Gastroesophageal sphincter (tissue), 4 donors: ENCODE measurements at places on chromosomes 7 and 10.
A peak's percentile ranks its signal among the peaks of the same experiment; 100 is the strongest.

DNA sequence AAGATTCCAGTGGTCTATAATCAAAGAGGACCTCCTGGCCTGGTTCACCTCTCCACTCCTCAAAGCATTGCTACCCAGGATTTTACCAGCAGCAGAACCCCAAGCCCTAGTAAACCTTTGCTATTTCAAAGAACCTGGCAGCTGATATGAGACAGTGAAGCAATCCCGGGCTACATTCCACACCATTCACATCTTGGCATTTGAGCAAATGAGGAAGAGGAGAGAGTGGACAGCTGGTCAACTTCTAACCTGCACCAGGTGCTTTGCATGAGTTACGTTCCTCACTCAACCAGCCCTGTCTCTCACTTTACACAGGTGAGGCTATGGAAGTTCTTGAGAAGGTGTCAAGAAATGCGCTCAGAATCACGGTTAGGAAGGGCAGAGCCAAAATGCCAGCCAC, 1.1 kb downstream of the CCDC3 start:
- ATAC-seq = no peak

- ATAC-seq = no peak
Measured at GRCh38 chr10:62268027-62268398, 631 bp downstream of the RTKN2 start.

DNA sequence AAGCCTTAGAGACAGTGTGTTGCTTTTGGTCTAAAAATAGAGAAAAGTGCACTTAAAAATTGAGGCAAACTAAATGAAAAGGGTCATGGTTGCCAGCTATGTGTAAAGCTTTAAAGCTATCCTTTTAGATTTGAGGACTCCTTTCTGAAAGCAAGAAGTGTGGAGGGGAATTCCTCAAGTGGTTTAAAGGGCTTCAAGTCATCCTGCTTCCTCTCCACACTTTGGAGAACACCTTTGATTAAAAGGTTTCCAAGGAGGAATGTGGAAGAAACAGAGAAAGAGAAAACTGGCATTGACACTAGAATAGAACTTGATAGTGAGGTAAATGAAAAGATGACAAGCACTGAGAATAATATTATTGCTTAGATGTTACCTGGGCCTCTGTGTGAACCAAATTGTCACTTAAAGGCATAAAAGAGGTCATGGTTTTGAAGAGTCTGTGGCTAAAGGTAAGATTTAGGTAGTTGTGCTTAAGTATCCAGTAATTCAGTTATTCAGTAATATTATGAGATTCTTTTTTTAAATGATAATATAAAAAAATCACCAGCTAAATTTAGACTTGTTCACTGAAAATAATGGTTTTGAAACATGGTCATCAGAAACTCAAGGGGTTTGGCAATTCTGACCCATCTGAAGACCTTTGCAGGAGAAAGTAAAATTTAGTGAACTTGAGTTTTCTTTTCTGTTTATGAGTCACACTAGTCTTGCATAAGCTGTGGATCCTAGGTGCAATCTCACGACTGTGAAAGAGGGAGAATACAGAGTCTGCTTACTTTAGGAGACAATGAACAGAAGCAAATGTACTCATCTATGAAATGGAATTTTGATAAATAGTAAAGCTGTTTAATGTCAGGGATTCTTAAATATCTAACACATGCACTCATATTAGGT, 466.0 kb downstream of the KIF20B start:
- ATAC-seq = peak; percentile 68

GRCh38 chr7:32335107-32335506, 155.1 kb downstream of the LSM5 start:
- no peak for ATAC-seq

- ATAC-seq = peak; percentile 51
Measured at GRCh38 chr10:96043893-96044715, 721 bp downstream of the CCNJ start.

- ATAC-seq = peak; percentile 22
Measured at GRCh38 chr10:122551450-122551849, 9.1 kb upstream of the DMBT1 start.

DNA sequence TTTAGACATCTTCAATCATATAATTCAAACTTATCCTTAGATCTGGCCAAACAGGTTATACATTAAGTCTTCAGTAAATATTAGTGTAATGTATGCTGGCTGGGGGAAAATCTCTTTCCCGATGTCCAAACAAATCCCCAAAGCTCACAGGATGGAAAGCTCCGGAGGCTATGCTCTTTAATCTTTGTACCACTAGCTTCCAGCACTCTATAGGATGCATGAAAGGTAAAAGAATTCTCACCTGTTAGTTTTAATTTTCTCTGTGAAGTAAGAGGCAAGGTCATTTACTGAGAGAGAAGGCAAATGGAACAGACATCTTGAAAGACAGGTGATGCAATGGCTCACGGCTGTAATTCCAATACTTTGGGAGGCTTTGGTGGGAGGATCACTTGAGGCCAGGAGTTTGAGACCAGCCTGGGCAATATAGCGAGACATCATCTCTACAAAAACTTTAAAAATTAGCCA, 99.8 kb upstream of the KIF5B start:
- ATAC-seq = no peak

DNA sequence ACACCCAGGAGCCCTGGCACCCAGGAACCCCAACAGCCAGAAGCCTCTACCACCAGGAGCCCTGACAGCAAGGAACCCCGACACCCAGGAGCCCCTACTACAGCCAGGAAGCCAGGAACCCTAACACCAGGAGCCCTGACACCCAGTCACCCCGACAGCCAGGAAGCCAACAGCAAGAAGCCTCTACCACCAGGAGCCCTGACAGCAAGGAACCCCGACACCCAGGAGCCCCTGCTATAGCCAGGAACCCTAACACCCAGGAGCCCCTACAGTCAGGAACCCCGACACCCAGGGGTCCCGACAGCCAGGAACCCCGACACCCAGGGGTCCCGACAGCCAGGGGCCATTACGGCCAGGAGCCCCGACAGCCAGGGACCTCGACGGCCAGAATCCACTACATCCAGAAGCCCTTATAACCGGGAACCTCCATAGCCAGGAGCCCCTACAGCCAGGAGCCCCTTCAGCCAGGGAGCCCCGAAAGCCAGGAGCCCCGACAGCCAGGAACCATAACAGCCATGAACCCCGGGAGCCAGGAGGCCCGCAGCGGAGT, 440 bp upstream of the GLRX3 start:
- no peak for ATAC-seq

- no peak for ATAC-seq
Measured at GRCh38 chr7:50121286-50121685, 28.2 kb upstream of the ZPBP start.

DNA sequence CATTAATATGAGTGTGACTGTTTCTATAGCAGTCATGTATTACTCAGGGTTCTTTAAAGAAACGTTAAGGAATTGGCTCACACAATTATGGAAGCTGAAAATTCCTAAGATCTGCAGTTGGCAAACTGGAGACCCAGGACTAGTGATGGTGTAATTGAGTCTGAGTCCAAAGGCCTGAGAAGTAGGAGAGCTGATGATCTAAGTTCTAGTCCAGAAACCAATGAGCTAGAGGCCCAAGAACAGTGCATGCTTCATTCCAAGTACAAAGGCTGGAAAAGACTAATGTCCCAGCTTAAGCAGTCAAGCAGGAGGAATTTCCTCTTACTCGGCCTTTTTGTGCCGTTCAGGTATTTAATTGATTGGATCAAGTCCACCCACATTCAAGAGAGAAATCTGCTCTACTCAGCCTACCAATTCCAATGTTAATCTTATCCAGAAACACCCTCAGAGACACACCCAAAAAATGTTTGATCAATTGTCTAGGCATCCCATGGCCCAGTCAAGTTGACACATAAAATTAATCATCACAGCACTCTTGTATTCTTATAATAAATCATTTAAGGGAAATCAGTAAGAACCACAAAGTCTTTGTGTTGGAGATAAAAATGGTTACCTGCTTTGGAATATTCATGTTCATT, 312.1 kb downstream of the PRKG1 start:
- ATAC-seq = no peak

DNA sequence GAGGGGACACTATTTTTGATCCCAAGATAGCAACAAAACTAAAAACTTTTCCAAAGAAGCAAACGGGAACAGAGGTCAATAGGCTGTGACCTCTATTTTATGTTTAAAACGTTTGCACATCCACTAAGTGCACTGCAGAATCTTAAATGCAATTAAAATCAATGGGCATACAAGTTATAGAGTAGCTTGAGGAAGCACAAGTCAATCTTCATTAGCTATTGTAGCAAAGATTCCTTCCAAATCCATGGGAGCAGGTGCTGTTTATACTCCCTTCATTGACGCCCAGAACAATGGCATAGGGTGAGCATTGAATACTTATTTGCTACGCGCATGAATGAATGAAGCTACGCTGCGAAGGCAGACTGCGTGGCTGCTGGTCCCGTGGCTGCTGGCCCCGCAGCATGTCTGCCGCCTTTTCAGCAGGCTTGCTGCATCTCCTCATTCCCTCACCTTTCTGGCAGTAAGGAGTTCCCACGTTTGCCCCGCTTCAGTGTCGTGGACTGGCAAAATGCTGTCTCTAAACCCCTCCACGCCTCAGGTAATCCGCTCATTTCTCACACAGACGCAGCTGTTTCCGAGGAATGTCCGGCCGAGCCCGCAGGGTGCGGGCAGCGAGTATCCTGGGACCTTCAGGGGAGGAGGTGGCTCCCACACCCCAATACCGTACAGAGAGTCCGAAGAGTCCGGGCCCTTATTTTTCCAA, 754 bp upstream of the PHYHIPL start:
- no peak for ATAC-seq

DNA sequence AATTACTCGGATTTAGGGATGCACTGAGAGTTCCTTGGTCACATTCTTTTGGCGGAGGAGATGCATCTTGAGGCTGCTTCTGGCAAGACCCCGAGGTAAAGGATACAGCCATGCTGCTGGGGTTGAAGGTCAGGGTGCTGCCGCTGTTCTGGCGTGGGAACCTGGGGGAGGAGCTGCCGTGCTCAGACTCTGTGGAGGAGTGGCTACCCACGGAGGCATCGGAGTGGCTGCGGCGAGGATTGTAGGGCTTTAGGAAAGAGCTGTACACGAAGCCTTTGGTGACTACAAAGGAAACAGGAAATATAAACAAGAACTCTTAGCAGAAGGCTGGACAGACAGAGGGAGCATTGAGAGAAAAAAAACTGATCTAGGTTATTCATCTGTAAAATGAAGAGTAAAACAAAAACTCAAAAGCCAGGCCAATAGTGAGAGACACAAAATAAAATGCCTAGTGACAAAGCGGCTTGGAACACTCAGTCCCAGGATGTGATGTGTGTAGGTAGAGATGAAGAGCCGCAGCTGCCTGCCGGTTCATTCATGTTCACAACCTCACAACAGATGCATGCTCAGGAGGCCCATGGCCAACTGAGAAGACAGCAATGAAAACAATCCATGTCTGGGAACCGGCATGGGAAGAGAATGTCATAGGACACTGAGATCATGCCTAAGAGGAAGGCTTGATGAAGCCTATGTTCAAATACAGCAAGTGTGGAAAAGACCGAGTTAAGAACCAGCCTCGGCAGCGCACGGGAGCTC, 97.8 kb downstream of the ABCC2 start:
- peak; percentile 61 for ATAC-seq

DNA sequence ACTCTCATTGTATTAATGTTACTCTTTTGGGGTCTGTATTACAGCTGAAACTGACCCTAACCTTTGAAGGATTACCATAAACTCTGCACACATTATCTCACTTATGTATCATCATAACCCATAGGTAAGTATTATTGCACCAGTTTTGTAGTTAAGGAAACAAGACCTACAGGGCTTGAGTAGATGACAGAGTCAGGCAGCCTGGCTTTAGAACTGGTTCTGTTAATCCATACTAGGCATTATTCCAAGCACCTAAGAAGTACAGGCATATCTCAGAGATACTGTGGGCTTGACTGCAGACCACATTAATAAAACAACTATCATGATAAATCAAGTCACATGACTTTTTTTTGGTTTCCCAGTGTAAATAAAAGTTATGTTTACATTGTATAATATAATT, 17.1 kb upstream of the AKR1B1 start:
- ATAC-seq = no peak

- ATAC-seq = no peak
Measured at GRCh38 chr7:149832332-149833041, 5.7 kb upstream of the ZNF862 start.

DNA sequence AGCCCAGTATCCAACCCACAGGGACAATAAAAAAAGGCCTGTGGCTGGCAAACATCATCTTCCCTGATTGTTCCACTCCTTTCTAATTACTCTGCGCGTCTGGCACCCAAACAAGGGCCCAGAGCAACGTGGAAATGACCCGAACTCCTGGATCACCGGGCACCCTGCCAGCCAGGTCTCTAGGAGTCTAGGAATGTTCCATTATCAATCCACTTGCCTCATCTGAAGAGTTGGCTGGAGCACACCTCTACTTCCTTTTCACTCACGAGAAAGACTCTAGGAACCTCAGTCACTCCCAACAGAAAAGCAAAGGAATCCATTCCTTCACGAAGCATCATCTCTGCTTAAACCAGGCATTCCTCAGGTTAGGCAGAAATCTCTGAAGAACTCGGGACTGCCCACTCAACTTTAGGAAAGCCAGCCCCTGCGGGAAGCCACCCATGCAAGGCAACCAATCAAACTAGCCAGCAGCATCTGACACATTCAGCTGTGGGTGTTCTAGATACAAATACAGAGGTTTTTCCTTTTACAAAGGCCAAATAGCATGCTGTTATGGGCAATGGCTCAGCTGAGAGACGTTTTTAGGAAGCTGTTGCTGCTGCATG, 37.7 kb downstream of the ATXN7L1 start:
- peak; percentile 15 for ATAC-seq

- ATAC-seq = no peak
Measured at GRCh38 chr7:39125846-39126245, 148.1 kb downstream of the POU6F2 start.

- no peak for ATAC-seq
Measured at GRCh38 chr10:126549344-126549743, 121.1 kb downstream of the C10orf90 start.

DNA sequence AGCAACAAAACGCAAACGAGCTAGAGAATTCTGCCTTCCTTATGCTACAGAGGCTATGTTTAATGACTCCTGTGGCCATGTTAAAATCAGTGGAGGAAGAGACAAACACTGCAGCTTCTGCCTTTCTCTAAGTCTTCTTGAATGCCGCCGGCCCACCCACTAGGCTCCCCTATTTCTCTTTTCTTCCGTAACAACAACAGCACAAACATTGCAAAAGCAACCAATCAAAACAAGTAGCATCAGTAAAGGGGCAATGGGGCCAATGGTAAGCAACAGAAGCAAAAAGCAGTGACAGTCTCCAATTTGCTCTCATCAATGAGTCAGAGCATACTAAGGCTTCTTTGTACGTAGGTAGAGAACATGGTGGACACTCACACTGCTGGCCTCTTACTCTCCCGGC, 26.8 kb downstream of the DNAJC1 start:
- ATAC-seq = no peak
